ENCODE measurements at places on chromosomes 1 and 21.

- DNase-seq = no peak
These were observed 922 bp downstream of the CPT2 start for GRCh38 chr1:53197291-53198200.

GRCh38 chr1:83671586-83671985 is 327.3 kb downstream of the TTLL7 start:
- no peak for DNase-seq

GRCh38 chr1:74485622-74486021 is 26.8 kb downstream of the LRRC53 start:
- no peak for DNase-seq

DNA sequence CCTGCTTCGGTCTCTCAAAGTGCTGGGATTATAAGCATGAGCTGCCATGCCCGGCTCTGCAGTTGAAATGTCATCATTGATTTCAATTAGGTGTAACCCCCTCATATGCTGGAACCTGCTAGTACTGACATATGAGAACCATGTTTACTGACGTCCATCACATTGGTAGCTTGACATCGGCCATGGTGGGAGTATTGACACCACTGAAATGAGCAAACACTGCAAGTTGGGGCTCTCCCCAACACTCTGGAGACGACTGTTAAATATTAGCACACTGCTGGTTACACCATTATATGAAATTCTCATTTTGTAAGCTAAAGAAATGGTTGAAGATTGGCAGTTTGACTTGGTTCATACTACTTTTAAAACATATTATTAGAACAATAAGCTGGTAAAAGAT is 63.7 kb downstream of the CNST start:
- DNase-seq = no peak

Data from activated T-cell treated with anti-CD3 and anti-CD28 coated beads, Interleukin-2, amount 50 U/mL, for 24 hours (primary cell).